ENCODE measurements at places on chromosomes 1 and 21.

DNA sequence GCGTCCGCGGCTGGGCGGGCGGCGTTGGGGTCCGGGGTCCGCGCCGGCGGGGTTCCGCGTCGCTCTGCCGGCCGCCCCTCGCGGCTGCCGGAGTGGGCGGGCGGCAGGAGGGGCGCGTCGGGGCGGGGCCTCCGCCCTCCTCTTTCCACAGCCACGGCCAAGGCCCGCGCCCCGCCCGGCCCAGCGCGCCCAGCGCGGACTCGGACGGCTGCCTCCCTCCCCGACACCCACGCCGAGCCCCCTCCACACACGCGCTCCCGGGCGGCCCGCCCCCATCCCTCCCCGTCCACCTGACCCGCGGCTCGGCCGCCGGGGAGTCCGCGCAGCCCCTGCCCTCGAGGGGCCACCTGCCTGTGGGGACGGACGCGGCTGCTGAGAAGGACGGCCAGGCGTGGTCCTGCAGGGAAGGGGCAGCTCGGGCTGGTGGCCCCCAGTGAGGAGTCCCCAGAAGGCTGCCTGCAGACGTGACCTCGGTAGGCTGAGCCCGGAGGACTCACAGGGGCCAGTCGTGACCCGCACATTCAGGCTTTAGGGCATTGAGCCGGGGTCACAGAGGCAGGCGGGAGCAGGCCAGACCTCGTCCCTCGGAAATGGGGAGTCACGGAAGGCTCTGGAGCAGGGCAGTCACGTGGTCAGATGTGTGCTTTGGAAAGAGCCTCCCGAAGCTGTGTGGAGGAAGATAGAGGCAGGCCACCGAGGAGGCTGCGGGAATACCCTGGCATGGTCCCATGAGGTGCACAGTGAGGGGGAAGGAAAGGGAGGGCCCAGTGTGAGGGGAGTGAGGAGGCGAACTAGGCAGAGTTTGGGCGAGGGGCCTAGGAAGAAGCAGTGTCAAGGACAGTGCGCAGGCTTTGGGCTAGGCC is at the start of gene COL8A2:
COL8A2 (minus strand) TSS at position 94 of the 863 bp plus-strand sequence. CDS start 24,980 bp downstream, outside the sequence.
- DNase-seq, result no peak

GRCh38 chr1:116434849-116435248 is 61.8 kb downstream of the ATP1A1 start:
- no peak for DNase-seq

DNA sequence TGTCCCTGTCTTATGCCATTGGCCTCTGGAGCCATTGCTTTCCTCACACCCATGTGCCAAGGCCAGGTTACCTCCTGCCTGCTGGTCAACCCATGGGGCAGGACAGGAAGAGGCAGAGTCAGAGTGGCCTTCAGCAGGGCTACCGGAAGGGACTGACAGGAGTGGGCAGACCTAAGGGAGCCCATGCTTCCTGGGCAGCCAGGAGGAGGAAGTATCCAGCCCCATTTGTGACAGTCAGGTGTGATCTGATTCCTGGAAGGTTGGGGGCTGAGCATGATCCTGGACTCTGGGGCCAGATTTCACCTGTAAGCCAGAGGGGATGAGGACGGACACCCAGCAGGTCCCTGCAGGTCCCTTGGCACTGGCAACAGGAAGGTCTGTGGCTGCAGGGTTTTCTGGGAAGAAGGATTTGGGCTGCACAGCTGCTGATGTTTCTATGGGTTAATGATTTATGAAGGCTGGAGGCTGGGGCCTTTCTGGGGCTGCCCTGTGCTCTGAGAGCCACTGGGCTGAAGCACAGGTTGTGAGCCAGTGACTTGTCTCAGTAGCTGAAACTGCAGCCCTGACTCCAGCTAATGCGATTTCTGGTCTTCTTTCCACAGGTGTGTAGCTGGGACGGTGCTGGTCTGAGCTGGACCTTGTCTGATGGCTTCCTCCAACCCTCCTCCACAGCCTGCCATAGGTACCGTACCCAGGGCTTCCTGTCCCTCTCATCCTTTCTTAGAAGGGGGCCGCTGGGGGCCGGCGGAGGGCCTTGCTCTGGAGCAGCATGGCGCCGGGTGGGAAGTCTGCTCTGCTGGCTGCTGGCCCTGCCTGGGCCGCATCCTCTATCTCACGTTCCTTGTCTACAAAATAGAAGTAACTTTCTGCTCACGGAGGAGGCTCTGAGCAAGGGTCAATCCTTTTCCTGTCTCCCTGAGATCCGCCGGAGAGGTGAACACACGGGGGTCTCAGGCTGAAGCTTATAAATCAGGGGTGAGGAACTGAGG is 40.7 kb downstream of the ARHGEF10L start:
- DNase-seq, result no peak

DNA sequence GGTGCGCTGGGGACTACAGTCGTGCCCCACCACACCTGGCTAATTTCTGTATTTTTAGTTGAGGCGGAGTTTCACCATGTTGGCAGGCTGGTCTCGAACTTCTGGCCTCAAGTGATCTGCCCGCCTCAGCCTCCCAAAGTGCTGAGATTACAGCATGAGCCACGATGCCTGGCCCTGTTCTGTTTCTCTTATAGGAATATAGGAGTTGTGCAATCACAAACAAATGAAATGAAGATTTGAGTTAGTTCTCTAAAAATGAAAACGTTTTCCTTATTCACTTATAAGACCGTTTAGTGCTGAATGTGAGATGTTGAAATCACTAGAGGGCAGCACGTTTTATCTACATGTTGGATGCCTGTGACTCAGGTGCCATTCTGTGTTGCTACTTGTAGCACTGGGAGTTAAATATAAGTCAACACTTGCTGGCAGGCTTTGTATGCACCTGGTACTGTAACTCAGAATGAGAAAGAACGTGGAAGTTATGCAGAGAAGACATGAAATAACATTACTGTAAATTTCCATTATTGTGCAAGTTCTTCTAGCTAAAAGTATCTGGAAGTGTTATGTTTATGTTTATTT is 45.8 kb downstream of the MIGA1 start:
- no peak for DNase-seq

DNA sequence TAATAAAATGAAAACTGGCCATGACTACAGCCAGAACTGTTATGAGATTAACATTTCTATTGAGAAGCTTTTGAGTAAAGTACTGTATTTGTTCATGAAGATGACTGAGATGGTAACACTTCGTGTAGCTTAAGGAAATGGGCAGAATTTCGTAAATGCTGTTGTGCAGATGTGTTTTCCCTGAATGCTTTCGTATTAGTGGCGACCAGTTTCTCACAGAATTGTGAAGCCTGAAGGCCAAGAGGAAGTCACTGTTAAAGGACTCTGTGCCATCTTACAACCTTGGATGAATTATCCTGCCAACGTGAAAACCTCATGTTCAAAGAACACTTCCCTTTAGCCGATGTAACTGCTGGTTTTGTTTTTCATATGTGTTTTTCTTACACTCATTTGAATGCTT is 164.0 kb downstream of the NEK7 start:
- no peak for DNase-seq

DNA sequence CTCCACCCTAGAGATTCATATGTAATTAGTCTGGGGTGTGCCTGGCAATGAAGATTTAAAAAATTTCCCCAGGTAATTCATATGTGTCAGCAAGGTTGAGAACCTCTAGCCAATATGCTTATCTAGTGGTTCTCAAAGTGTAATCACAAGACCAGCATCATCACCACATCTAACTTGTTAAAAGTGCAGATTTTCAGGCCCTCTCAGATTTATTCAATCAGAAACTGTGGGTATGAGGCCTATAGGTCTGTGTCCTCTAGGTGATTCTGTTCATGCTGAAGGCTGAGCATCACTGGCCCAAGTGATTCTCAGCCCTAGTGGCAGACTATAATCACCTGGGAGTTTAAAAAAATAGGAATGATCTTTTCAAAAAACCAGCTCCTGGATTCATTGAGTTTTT is 75.9 kb downstream of the SWT1 start:
- DNase-seq, result no peak
